Fibroblast of lung (primary cell): ENCODE measurements at places on chromosomes 7 and 10.

DNA sequence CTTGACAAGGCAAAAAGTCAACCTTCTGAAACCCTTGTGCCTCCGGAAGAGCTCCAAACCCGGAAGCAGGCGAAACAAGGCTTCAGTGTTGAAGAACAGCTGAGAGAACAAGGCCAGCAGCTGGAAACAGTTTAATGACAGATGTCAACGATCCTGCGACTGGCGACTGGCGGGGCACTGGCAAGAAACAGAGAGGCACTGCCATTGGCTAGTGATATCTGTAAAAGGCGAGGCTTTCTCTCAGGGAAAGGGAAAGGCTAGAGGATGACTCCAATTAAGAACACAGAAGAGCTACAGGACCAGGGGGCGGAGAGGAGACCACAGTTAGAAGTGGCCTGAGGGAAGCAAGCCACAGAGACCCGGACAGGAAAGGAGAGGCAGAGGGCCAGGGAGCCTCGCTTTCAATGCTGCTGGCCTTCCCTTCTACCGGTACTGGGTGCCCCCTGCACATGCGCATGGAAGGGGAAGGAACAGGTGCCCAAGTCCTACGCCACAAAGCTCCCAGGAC is 19.4 kb downstream of the ITGB1 start:
- peak; percentile 49 for DNase-seq

DNA sequence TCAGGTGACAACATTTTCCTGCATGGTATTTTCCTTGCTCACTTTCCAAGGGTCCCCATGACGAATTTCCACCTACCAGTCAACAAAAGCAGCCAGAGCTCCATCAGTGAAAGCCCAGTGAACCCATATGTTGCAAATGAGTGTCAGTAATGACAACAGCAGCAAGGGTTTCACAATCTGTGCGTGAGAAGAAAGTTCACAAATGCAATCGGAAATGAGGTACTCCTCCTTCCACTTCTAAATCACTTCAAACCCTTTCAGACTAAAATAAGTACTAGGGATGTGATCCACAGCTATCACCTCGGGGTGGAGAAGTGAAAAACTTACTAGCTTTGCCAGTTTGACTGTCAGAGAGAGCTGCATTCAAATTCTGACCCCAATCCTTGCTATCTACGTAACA is 55.6 kb upstream of the BET1 start:
- DNase-seq = peak; percentile 73

GRCh38 chr10:77827366-77827765 is 99.2 kb downstream of the DLG5 start:
- DNase-seq = no peak

GRCh38 chr10:77892021-77892739 is 34.4 kb downstream of the DLG5 start:
- no peak for DNase-seq

DNA sequence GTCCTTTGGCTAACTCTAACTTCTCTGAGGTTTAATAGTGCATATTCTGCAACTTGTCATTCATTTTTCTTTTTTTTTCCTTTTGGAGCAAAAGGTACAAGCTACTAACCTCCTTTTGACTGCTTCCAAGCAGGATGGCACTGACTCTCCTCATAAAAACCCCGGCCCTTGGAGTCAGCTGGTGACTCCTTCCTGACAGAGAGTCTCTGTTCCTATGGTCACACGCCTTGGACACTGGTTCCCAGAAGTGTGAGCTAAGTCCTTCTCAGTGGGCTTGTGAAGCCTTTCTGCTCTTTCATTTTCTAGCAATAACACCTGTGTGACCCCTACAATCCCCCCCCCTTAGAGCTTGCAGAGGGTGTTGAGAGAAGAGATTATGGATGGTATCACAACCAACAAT is 21.7 kb downstream of the DOCK4 start:
- no peak for DNase-seq

DNA sequence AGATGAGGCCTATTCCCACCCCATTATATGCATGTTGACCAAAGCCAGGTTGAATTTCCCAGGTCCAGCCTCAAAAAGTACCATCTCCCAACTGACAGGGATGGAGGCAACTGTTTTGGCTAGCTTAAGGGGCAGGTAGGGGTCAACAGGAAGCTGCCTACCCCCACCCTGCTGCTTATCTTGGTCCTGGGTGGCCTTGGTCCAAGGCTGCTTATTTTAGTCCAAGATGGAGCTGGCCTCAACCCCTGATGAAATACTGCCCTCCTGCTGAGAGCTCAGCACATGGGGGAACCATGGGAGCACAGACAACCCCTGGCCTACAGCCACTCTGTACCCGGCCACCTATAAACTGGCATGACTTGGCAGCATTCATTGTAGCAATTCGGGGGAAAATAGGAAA is 23.1 kb downstream of the MYO1G start:
- no peak for DNase-seq

DNA sequence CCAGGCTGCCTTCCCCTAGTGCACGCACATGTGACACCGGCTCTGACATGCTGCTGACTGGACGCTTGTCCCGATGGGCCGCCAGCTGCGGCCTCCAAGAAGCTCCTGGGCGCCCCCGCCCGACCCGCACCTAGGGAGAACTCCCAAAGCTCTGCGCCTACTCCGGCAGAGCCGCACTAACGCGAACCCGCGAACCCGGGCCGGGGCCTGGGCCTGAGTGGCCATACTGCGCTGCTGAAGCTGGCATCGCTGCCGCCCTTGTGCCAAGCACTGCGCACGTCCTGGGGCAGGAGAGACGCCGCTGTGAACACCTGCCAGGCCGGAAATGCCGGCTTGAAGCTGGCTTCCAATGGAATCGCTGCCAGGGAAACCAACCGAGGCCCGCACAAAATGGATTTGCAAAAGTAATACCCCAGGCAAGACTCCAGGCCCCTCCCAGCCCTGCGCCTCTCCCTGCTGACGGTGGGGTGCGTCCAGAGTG is 85.1 kb downstream of the WASHC2A start:
- DNase-seq = no peak

DNA sequence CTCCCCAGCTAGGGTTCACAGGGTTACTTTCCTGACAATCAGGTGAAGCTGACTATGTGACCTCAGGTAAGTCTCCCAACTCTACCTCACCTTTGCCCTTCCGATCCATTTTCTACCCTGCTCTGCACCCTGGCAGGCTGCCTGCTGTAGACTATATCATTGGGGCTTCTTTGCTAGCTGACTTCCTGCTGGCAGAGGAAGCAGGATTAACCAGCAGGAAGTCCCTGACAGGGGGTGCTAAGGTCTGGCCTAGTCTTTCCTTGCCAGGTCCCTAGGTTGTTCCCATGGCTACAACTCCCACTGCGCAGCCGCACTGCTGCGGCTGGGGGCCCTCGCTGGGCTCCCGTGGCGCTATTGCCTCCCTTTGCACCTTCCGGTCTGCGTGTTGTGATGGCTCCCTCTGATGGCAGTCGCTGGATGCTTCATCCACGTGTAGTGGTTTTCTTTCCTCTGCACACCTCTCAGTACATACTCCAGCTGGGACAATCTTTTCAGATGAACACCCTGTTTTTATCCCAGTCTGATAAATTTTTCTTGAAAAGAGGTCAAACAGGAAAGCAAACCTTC is 365.9 kb downstream of the REEP3 start:
- DNase-seq = no peak

- no peak for DNase-seq
Measured at GRCh38 chr7:8022628-8023027, 54.0 kb downstream of the GLCCI1 start.

DNA sequence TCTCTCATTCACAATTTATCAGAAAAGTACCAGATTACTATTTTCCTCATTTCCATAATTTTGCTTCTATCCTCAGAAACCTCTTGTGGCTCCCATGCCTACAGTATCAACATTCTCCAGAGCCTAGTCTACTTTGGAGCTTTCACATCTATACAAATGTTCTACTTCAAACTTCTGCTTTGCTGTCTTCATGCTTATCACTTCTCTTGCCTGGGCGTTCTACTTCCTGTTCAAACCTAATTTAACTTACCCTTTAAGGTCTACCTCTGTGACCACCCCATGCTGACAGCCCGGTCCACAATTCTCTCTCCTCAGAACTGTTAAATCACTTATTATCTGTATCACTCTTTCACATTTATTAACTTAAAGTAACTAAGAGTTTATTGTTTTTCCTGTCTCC is 6.1 kb upstream of the PTPN12 start:
- no peak for DNase-seq

GRCh38 chr10:109891105-109891504 is 32.2 kb downstream of the XPNPEP1 start:
- no peak for DNase-seq

GRCh38 chr10:17736223-17736622 is 15.8 kb upstream of the TMEM236 start:
- DNase-seq = no peak

DNA sequence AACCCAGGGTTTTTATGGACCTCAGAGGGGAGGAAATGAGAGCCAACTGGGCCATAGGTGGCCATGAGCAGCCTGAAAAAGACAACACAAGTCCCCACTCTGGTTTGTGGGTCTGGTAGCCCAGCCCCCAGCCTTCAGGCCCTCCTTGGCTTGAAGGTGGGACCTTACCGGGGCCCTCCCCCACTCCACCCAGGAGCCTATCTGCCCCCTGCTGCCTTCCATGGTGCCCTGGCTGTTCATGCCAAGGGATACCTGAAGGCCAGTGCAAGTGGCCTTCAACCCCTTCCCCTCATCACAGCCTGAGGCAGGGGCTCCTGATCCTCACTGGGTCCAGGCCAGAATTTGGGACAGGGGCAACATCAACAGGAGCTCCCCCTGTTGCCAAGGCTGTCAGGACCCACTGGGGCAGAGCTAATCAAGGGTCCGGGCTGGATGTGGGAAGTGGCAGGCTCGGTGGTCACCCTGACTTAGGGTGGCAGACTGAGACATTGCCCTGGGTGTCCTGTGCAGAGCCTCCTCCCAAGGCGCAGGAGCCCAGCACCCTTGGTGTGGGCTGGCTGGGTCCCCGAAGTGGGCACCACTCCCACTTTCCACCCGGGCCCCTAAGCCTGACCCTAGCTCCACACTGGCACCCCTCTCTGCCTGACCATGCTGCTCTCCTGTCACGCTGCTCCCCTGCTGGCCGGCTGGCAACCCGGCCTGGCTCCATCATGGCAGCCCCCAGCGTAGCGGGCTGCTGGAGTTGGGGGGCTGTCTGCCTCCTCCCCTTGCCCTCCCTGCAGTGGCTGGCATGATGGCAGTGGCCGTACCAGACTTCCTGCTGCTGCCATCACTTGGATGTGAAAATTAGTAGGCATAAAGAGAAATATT is 6.4 kb downstream of the WDFY4 start:
- no peak for DNase-seq

DNA sequence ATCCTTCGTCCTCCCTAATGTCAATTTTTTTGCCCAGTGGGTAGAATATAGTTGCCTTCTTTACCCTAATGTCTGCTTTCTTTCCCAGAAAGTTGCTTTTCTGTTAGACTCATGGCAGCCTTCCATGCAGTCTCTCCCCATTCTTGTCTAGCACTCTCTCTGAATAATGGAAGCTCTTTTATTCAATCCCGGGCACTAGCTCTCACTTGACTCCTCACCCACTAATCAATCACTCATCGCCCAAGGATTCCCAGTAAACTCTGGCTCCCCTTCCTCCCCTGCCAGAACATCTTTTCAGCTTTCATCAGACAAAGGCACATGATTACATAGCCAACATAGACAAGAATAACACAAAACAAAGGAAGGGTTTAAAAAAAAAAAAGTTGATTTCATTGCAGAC is 100.2 kb upstream of the RELN start:
- DNase-seq = no peak

DNA sequence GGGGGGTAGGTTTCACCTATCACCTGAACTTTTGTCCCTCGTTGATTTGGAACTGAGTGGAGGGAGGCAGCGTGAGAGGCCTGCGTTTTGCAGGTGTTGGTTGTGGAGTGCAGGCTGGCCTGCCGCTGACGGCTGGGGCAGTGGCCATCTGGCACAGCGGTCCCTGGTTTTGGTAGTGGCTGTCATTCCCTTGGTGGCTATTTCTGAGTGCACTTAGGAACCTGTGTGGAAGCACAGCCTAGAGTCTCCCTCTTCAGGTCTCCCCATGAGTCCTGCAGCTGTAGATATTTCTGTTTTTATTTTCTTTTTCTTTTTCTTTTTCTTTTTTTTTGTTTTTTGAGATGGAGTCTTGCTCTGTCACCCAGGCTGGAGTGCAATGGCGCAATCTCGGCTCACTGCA is 129.2 kb downstream of the CUL2 start:
- DNase-seq = peak; percentile 53

DNA sequence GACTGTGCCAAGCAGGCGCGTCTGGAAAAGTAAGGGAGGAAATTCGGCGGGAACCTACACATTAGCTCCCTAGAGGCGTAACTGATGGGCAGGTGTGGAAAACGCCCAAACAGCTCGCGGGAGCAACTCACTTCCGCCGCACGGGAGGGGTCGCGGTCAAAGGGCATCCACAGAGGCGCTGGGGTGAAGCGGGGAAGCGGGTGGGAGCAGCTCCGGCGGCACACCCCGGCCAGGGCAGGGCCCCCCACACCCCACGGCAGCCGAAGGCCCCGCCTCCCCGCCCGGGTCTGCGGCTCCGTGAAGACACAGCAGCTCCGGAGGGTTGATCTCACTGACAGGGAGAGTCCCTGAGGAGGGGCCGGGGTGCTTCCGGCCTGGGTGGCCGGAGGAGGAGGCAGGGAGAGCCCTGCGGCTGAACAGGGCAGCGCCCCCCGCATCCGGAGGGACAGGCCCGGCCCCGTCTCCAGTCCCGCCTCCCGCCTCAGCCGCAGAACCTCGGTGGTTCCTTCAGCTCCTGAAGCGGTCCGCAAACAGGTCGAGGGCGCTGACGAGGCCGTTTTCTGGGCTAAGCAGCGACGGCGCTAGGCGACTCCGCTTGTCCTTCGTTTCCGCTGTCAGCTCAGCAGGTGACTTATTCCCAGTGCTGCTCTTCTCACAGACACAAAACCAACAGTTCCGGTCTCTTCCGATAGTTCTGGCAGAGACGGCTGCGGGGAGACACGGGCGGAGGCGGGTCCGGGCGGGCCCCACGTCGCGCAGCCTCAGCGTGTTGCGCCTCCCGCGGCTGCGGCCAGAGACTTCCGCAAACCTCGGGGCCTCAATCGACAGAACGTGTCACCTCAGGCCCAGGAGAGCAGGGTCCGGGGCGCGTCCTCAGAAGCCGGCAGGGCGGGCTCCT is 276.1 kb downstream of the DNAJB6 start:
- peak; percentile 0 for DNase-seq

DNA sequence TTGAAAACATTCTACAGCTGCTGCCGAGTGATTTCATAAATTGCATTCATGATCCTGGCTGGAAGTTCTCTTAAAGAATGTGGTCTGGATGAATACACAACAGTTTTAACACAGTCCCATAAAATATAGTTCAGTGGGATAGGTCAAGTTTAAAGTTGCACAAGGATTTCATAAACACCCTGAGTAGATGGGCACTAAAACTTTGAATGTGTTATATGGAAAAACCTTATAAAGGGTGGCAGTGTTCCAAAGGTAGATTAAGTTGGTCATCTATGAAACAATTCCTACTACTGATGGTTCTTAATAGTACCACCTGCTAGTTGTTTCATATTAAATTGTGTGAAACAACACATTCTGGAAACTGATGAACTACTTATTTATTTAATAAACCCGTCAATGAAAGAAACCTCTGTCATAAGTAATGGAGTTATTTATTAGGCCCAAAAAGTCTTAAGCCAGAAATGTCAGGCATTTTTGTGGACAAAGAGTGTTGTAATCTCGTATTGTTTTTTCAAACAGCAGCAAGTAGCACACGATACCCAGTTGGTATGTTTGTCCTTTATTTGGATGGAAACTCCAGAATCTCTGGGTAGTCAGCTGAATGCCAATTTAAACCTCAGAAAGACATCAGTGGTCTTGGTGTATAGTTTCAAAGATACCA is 14.3 kb upstream of the RPA3 start:
- DNase-seq = peak; percentile 83
